ENCODE measurements at places on chromosomes 2 and 18.

GRCh38 chr2:212135739-212136138 is 402.9 kb downstream of the ERBB4 start:
- no peak for DNase-seq

DNA sequence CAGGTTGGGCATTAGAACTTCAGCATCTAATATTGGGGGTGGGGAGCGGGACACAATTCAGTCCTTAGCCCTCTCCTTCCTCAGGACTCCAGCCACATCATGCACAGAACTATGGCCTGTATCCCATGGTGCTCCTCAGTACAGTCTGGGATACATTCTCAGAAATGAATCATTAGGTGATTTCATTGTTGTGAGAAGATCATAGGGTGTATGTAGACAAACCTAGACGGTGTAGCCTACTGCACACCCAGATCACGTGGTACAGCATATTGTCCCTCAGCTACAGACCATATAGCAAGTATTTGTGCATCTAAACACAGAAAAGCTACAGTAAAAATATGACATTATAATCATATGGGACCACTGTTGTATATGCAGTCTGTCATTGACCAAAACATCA is 23.2 kb upstream of the IMP4 start:
- DNase-seq: no peak

DNA sequence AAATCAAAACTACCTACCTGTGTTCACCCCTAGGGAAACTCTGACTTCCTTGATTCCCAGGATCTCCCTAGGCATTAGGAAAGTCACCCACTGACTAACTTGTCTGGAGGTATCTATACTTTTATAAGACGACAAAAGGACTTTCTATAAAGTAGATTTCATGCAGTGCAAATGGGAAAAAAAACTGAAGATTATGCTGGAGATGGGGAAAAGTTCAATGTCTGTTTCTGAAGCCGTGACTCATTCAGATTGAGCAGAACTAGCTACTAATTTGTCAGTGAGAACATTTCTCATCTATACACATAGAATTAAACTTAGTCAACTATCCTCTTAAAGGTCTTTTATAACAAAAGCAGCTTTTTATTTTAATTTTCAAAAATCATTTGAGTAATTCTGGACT is 6.0 kb downstream of the SEPTIN10 start:
- no peak for DNase-seq

- DNase-seq: no peak
Measured at GRCh38 chr2:38194751-38195150, 118.8 kb upstream of the CYP1B1 start.

DNA sequence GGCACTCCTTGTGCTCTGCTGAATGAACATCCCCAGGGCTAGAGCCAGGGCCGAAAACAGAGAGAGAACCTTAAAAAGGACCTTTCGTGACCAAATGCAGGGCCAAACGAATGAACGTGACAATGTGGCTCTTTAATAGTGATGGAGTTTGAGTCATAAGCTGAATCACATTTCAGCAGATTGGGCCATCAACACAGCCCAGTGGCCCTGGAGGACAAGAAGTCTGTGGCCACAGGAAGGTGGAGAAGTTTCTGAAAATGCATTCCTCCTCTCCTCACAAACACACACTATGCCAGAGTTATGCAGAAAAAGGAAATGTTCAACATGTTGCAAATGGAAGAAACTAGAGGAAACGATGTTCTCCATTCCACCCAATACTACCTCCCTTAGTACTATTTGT is 415.8 kb downstream of the HRH4 start:
- DNase-seq: no peak

- no peak for DNase-seq
Measured at GRCh38 chr18:72848503-72849237, 19.1 kb downstream of the NETO1 start.

DNA sequence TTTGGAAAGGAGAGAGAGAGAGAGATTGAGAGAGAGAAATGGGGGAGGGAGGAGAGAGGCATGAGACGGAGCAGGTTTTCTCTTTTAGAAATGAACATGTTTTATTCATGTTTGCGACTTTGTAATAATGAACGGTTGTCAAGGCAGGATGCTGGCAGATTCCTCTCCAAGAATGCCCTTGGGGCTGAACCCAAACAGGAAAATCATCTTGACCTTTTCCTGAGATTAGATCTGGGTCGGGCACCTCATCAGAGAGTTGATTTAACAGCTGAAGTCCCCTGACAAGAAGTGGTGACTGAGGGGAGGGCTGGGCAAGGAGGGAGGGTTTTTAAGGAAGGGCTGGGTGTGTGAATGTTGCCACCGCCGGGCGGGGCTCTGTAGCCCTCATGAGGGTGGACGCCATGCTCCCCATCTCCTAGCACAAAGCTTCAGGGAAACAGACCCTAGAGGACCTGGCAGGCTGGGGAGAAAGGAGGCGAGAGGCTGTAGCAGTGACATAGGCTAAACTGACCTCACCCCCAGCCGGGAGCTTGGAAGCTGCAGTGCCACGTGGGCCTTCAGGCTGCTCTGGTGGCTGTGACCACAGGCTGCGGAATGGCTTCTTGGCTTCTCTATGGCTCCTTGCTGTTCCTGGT is 60.0 kb downstream of the LIPG start:
- no peak for DNase-seq

DNA sequence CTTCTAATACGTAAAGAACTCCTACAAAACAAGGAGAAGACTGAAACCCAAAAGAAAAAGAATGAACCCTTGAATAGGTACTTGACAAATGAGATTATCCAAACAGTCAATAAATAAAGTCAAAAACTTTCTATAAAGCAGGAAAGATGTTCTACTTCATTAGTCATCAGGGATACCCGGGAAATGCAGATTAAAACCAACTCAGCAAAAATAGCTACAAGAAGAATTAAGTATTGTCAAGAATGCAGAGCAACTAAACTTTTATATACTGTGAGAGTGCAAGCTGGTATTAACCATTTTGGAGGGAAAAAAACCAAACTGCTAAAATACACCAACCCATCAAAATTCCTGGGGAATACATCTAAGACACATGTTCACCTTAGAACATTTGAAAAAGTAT is 10.4 kb downstream of the TXNL1 start:
- no peak for DNase-seq

DNA sequence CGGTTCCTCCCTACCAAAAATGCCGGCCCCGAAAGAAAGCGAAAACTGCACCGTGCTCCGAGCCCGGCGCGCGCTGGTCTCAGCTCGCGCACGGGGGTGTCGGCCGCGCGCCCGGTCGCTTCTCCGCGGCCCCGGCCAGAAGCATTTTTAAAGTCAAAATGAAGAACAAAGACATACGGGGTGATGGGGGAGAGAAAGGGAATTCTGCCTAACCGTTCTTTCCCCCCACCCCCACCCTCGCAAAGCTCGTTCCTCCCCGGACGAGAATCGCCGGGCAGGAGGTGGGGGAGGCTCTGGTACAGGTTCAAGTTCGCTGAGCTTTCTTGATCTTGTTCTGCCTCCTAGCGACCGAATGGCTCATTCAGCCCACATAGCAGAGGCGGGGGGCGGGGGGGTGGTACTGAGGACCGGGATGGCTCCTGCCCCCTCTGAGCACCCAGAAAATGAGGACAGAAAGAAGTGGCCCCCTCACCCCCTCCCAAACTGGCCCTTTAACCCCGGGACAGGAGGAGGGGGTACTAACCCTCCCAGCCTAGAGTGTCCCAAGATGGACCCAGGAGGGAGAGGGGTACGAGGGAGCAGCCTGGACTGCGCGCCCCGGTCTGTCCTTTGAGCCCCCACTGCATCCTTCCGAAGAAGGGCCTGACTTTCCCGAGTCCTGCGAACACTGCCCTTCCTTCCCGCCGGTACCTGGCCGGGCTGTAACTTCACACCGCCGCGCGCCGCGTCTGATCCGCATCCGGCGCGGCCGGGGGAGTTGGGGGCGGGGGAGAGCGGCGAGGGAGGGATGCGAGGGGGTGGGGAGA is 3.1 kb downstream of the BCL11A start:
- DNase-seq: no peak

DNA sequence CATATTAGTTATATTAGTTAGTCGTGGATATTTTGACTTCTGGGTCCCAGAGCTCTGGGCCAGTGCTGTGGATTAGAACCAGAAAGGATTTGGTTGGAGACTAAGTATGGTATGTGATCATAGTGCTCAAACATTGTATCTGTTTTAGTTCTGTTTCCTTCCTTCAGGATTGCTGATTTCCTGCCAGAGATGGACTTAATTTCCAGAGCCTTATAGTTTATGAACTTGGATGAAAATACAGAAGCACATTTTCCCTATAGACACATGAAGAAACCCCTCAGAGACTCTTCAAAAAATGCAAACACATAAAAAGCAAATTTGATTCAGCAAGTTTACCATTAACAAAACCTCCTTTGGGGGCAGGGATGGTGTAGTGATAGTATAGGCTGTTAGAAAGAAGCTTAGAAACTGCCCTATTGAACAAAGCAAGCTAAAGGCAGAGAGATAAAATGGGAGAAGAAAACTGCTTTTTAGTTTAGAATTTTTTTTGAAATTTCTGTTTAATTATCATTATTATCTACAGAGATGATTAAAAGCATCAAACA is 88.7 kb upstream of the EFEMP1 start:
- DNase-seq: no peak

DNA sequence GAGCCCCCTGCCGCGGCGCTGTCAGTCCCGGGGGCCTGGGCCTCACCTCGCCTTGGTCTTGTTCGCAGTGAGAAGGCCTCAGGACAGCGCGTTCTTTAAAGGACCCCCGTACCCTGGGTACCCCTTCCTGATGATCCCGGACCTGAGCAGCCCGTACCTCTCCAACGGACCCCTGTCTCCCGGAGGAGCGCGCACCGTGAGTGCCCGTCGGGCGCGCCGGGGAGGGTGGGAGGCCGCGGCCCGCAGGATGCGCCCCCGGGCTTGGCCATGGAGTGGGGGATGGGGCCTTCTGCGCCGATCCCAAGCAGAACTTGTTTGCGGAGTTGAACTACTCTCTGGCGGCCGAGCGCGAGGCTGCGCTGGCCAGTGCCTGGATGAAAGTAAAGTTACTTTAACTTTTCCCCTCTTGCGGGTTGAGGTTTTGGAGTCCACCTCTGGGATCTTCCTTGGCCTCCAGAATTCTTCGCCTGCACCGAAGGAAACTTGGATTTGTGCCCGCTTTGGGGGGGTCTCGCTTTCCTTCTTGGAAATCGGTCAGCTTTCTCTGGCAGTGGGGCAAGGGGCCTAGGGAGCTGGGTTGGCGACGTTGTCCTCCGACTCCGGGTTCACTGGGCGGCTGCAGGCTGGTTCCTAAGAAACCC is 1.2 kb downstream of the TCF7L1 start:
- DNase-seq: no peak

GRCh38 chr2:49194701-49195100 is 40.4 kb upstream of the FSHR start:
- no peak for DNase-seq

- no peak for DNase-seq
Measured at GRCh38 chr2:105384216-105384615, 14.6 kb downstream of the FHL2 start.

DNA sequence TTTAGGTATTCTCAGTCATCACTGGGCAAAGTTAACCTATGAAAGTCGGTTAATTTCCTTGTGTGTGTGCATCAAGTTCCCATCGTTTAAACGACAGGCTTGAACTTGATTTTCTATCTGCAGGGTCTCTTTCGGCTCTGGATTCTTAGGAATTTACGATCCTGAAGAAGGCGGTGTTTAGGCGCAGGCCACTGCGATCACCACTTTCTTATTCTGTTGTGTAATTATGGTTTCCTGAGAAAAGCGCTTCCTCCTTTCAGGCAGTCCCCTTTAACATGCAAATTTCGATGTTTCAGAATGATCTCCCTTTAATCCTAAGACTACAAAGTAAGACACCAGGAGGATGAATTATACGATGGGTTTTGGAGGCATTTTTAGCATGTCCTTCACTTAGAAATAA is 27.9 kb upstream of the MBP start:
- DNase-seq: no peak

DNA sequence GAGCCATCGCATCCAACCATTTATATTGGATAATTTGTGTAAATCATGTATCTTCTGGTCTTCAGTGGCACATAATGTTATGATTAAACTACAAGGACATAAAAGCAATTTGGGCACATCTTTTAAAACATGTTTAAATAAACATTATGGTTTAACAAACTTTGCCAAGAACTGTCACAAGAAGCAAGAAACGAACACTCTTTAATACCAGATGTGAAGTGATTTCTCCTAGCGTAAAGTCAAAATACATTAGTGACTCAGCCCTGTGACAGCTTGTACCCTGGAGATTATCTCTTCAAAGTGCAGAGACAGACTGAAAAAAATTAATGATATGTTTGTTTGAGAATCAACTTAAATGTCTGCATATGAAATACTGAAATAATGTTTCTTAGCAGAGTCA is 39.9 kb downstream of the DSEL start:
- DNase-seq: no peak

GRCh38 chr2:231926761-231927565 is 767 bp upstream of the NPPC start:
- no peak for DNase-seq

GRCh38 chr18:5759194-5759593 is 136.1 kb downstream of the TMEM200C start:
- no peak for DNase-seq

DNA sequence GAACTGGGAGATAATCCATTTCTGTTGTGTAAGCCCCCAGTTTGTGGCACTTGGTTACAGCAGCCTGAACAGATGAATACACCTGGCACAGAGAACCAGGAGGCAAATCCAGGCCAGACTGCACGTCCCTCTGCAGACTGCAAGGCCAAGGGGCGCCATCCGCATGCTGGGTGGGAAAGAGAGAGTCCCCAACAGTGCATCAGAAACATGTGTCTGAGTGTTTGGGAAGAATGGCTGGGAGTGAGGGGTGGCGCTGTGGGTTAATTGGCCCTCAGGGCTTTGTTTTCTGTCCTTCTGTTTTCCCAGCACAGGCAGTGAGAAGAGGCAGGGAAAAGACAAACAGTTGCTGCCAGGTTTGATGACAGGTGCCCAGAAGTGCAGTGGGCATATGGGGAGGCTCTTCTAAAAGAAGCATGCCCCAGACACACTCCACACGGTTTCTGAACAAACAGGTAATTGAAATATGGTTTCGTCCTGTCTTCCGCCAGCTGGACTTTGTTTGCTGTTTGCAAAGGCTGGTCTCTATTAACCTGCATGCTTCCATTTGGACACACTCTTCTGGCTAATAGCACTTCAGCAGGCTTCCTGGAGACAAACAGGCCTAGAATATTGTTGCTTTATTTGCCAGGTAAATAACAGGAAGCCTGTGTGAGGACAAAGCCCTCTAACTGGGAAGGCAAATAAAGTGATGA is 43.4 kb upstream of the SEC11C start:
- DNase-seq: no peak

- no peak for DNase-seq
Measured at GRCh38 chr2:83595121-83595690, 863.9 kb downstream of the SUCLG1 start.

GRCh38 chr2:160666154-160667060 is 172.8 kb upstream of the RBMS1 start:
- DNase-seq: no peak

GRCh38 chr2:239288951-239289511 is 111.8 kb downstream of the HDAC4 start:
- DNase-seq: no peak

DNA sequence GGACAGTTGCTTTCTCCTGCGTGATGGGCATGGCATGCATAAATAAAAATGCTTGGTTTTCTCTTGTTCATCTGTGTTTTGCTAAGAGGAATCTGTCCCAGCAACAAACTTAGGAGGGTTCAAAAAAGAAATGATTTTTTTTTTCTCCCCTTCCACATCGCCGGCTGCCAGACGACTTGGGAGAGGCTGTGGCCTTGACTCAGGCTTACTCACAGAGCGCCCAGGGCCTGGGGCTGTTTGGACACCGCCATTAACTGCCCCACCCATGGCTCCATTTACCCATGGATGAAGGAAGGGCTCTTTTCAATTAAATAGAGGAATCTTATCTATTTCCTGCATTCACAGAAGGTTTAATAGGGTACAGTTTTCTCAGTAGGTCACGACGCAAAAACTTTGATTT is 22.3 kb upstream of the SERPINB5 start:
- no peak for DNase-seq

All from effector CD4-positive, alpha-beta T cell (primary cell).